Ovary (tissue), 10 donors: ENCODE measurements at places on chromosomes 12 and 14. TPM values are rescaled to one million over a fixed set of nuclear protein-coding genes. Genes with fewer than 3 reads are reported as not detected.

MMP19 gene
- total RNA-seq: 30.9 TPM

GRCh38 chr14:104248203-104249055 lies 110.0 kb downstream of the KIF26A start:
- no peak for DNase-seq
- no peak overlapping the region for H3K4me3 ChIP-seq
- peaks cover 6% of the 10 kb centered on the region for H3K4me1 ChIP-seq

HCAR1 gene
- total RNA-seq: 0.48 TPM

GRCh38 chr14:73768107-73768506 lies 53.9 kb upstream of the PNMA1 start:
- H3K27me3 ChIP-seq: no peaks in the 10 kb centered on the region
- no peaks in the 10 kb centered on the region for H3K36me3 ChIP-seq
- H3K4me1 ChIP-seq: peaks cover 42% of the 10 kb centered on the region
- H3K4me3 ChIP-seq: no peak overlapping the region
- no peak overlapping the region for H3K27ac ChIP-seq

GRCh38 chr12:89379148-89379838 lies 27.0 kb upstream of the DUSP6 start:
- no peak overlapping the region for H3K4me3 ChIP-seq
- DNase-seq: no peak
- no peak overlapping the region for H3K27ac ChIP-seq
- no peaks in the 10 kb centered on the region for H3K36me3 ChIP-seq

GRCh38 chr12:59708064-59708463 lies 112.2 kb downstream of the SLC16A7 start:
- no peaks in the 10 kb centered on the region for H3K27me3 ChIP-seq
- DNase-seq: no peak
- H3K4me1 ChIP-seq: no peaks in the 10 kb centered on the region
- no peaks in the 10 kb centered on the region for H3K36me3 ChIP-seq
- H3K4me3 ChIP-seq: no peak overlapping the region
- no peak overlapping the region for H3K27ac ChIP-seq

NFE2 gene
- total RNA-seq: 0.27 TPM

GCH1 gene
- total RNA-seq: 2.6 TPM

GRCh38 chr12:75364919-75365318 lies 26.0 kb upstream of the GLIPR1L2 start:
- H3K27ac ChIP-seq: no peak overlapping the region
- no peaks in the 10 kb centered on the region for H3K27me3 ChIP-seq
- no peak overlapping the region for H3K4me3 ChIP-seq

TAS2R42 gene
- not detected for total RNA-seq
